Stimulated activated CD4-positive, alpha-beta T cell treated with anti-CD3 and anti-CD28 coated beads, Interleukin-1b, Interleukin-23, amount 100 ng/mL, for 48 hours (primary cell): ENCODE measurements at places on chromosomes 12 and 14.

DNA sequence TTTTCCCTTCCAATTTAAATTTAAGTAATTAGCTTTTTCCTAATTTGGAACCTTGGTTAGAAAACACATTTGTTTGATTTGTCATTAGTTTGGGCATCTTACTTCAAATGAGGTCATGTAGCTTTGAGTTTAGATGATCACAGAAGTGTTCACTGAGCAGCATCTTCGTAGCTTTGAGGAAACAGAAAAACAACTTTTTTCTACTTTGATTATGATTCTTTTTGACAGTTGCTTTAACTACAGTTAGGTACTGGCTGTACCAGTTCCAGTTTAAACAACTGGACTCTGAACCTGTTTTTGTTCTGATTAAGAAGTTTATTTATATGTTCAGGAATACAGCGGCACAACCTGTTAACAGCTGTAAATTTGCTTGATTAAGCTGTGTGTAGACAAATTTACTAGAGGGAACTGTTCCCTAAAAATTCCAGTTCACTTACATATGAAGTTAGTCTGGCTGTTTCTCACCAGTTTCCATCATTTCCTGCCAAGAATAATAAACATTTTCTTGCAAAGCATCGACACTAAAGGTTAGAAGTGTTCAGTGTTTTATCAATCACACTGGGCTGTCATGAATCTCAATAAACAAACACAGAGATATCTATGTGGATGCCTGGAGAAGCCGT is 191.9 kb downstream of the RAD51B start:
- DNase-seq, result no peak

GRCh38 chr14:102902086-102902485 is 20.4 kb upstream of the AMN start:
- DNase-seq, result no peak

DNA sequence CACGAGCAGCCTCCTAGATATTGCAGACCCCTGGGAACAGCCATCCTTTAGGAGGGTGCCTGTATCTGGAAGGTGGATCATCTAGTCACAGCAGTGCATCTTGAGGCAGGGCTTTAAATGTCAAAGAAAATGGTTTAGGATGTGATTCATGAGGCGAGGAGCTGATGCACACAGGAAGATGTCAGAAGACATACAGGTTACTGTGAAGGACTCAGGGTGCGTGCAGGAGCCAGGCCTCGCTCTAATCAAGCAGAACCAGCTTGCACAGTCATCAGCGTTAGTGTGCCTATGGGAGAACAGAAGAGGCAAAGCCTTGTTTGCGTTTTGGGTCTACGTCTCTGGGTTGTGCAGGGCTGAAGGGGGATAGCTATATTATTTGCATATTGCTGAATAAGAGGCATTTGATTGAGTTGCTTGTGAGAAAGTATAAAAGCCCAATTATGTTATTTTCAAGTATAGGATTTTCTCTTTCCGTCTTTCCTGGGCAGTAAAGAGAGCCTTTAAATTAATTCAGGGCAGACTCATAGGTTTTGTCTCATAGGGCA is 77.3 kb upstream of the RPH3A start:
- no peak for DNase-seq

DNA sequence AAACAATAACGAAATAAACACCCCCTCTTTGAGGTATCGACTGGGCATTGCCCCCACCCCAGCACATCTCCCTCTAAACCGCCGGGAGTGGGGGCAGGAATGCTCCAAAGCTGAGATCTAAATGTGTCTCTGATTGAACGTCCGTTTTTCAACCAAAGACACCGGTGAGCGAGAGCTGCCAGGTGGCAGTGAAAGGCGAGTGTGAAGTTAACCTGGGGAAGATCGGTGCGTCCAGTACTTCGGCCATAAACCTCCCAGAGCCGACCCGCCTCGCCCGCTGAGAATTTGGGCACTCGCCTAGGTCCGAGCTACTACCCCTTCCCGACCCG is 625 bp downstream of the ANGEL1 start:
- no peak for DNase-seq

GRCh38 chr14:52998376-52999015 is 47.6 kb upstream of the FERMT2 start:
- no peak for DNase-seq

DNA sequence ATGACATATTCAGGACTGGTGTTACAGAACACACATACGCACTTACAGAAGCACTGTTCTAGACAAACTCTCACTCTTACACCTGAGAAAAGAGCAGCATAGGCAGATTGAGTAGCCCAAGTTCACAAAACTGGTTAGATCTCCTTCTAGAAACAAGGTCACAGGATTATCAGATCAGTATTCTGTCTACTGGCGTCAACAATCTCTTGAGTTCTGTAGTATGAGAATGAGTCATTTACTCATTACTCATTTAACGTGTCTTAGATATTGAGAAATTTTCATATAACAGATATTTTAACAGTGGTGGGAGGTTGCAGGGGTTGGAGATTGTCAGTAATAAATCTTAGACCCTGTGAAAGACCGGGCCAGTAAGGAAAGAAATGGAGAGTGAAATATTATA is 2.8 kb upstream of the TSPAN8 start:
- no peak for DNase-seq

DNA sequence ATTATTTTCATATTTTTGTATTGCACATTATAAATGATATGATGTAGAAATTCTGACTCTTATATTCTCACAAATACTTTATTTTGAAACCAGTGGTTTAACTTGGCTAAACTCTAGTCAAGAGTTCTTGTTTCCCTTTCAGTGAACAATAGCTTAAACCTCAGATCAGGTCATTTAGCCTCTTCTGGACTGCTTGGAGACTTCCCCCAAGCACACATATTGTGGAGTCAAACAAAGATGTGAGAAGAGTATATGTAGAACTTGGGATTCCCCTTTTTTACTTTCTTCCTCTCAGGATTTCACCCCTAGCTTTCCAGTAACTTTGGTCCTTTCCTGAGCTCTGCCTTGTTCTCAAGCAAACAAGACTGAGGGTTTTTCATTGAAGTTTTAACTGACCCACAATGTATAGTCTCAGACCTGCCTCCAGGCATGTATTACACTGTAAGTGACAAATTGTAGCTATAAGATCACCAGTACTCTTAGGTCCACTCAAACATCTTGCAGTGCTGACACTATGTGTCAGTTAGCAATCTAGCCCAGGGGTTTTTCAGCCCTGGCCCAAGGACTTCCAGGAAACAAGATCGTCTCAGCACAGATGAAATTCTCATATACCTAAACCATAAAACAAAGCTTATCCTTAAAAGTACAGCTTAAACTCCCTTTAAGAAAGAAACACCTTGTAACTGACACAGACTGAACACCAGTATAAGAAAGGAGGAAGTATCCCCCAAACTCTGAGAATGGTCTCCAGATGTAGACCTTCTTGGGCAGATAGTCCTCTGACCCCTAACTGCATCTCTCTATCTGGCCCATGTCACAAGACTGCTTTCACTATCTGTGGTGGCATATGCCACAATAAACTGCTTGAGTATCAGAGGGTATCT is 98.6 kb downstream of the SLC6A15 start:
- DNase-seq, result no peak

DNA sequence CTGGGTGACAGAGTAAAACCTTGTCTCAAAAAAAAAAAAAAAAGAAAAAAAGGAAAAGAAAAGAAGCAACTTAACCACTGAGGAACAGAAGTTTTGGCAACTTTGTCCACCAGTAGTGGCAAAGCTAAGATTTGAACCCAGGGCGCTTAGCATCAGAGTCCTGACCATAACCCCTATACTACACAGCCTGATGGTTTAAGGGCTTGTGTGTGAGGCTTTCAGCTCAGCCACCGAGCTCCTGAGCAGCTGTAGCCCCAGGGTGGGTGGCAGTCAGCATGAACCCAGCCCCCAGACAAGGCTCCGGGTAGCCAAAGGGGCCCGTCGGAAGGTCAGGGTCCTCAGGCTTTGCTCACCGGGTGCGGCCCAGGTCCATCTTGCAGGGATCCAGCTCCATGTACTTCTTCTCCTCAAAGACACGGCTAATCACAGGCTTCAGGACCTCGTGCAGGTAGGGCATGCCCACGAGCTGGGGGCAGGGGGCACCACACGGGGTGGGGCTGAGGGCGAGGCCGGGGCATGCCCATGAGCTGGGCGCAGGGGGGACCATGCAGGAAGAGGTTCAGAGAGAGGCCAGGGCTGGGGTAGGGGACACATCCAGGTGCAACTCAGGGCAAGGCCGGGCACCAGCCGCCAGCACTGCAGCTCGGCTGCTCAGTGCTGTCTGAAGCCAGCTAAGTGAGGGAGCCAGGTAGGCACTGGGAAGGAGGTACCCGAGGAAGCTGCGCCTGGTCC is 20.9 kb downstream of the RASAL1 start:
- DNase-seq, result no peak
